ENCODE measurements at places on chromosomes 11 and 22. TPM values are rescaled to one million over a fixed set of nuclear protein-coding genes. Genes with fewer than 3 reads are reported as not detected.
A peak's percentile ranks its signal among the peaks of the same experiment; 100 is the strongest.

Gene SPTY2D1
- total RNA-seq = 15.9 TPM

Gene NARS2
- total RNA-seq = 8.4 TPM

Gene SPDYC
- total RNA-seq = not detected

DNA sequence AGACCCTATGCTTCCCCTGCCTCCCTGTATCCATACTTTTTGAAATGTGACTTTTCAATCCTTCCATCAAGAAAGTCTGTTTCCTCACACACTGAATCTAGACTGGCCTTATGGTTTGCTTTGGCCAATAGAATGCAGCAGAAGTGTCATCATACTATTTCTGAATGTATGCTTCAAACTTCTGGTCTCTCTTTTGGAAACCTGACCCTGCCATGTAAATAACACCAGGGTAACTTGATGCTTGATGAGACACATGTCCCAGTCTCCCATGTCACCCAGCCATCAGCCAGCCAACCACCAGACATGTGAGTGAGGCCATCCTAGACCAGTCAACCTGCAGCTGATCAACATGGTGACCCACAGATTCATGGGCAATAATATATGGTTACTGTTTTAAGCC, 29.7 kb upstream of the CAVIN3 start:
- no peaks in the 10 kb centered on the region for H3K36me3 ChIP-seq
- no peak overlapping the region for H3K27ac ChIP-seq
- H3K27me3 ChIP-seq = no peaks in the 10 kb centered on the region
- DNase-seq = no peak

DNA sequence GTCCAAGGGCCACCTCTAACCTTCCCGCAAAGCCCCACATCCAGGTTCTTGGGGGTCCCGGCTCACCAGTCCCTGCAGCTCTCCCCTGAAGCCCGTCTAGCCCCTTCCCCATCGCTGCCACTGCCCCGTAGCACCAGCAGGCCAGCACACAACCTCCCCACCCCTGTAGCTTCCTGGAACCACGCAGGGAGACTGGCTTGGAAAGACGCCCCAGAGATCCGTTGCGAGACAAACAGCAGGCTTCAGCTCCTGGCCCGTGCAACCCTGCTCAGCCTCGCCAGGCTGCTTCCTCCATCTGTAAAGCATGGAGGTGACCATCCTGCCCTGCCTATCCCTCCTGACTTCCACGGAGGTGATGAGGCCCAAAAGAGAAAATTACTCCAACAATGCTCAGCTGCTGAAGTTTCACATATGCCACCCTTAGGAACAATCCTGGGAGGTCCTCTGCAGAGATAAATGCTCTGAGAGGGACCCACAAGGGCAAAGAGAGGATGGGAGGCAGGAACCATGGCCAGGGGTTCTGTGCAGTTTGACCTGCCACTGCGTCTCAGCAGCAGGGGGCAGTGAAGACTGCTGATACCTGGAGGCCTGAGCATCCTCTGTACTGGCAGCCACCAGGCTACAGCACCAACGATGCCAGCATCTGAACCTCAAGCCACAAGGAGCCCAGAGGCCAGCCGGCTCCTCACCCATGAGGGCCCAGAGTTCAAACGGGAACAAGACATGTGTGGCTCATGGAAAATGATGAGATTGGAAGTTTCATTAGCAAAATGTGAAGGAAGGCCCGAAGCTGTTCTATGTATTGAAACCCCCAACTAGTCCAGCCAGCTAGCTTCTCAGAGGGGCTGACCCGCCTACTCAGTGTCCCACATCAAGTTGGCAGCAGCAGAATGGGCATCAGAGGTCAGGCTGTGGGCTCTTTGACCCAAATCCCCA, 16.1 kb downstream of the DGCR2 start:
- H3K4me1 ChIP-seq = peaks cover 25% of the 10 kb centered on the region
- H3K27ac ChIP-seq = no peak overlapping the region
- no peak for DNase-seq
- no peaks in the 10 kb centered on the region for H3K36me3 ChIP-seq
- H3K4me3 ChIP-seq = no peak overlapping the region
- no peaks in the 10 kb centered on the region for H3K27me3 ChIP-seq

DNA sequence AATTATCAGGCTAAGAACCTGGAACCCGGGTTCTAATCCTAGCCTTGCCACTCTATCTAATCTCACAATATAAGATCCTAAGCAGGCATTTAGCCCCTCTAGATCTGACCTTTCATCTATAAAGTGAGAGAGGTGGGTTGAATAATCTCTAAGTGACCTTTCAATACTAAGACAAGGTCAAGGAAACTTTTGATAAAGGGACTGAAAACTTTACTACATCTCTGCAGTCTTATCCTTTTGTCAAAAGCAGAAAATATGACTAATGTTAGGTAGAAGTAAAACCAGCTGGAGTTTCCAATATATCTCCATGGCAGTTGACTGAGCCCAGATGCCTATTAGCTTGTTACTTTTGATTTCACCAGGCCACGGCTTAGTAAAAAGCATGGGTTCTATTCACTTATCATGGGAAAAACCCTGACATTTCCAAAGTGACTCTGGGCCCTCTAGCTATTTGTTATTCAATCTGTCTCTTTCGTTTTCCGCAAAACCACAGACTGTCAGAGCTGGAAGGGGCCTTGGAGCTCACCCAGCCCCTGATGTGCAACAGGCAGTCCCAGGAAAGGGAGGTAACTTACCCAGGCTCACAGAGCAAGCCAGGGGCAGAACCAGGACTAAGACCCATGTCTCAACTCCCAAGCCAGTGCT, 75.8 kb downstream of the RAB30 start:
- H3K36me3 ChIP-seq = no peaks in the 10 kb centered on the region
- peak overlapping the region; percentile 81 for H3K27ac ChIP-seq
- no peaks in the 10 kb centered on the region for H3K27me3 ChIP-seq
- no peak overlapping the region for H3K4me3 ChIP-seq

DNA sequence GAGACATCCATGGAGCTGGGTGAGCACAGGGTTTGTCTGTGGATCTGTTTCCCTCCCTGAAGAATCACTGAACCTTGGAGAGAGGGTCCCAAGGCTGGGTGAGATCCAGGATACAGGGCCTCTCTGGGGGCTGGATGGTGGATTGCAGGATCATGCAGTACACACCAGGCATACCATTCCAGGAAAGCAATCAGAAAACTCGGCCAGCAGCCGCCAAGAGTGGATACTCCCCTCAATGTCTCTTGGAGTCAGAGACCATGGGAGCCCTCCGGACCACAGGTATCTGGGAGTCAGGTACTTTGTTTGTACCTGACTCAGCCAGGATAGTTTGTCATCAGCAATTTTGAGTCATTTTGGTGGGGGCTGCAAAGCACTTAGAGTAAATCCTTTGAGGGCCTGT, 14.6 kb upstream of the SYT13 start:
- no peak for DNase-seq
- H3K4me3 ChIP-seq = no peak overlapping the region
- H3K4me1 ChIP-seq = no peaks in the 10 kb centered on the region
- H3K36me3 ChIP-seq = no peaks in the 10 kb centered on the region
- H3K27ac ChIP-seq = no peak overlapping the region

DNA sequence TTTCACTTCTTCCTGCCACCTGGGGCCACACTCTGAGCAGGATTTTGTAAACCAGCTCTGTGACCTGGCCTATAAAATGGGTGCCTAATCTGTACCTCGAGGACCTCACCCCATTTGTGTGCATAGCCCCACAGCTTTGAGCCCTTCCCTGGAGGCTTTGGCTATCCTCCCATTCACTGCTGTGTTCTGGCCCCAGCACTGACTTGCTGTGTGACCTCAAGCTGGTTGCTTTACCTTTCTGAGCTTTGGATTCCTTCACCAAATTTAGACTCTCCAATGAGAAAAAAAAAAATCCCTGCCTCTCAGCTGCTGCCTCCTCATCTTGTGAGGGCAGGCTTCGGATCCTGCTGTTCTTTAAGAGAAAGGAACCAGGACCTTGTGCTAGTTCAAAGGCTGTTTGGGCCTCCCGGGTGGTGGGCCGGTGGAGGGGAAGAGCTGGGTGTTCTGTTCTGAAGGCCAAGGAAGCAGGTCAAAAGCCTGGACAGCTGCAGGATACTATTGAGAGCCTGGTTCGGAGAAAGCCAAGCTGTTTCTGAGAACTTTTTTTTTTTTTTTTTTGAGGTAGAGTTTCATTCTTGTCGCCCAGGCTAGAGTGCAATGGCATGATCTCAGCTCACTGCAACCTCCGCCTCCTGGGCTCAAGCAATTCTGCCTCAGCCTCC, 1.1 kb upstream of the PYGM start:
- no peaks in the 10 kb centered on the region for H3K27me3 ChIP-seq
- peaks cover 27% of the 10 kb centered on the region for H3K4me1 ChIP-seq
- no peak overlapping the region for H3K27ac ChIP-seq
- DNase-seq = no peak
- H3K36me3 ChIP-seq = peaks cover 31% of the 10 kb centered on the region

DNA sequence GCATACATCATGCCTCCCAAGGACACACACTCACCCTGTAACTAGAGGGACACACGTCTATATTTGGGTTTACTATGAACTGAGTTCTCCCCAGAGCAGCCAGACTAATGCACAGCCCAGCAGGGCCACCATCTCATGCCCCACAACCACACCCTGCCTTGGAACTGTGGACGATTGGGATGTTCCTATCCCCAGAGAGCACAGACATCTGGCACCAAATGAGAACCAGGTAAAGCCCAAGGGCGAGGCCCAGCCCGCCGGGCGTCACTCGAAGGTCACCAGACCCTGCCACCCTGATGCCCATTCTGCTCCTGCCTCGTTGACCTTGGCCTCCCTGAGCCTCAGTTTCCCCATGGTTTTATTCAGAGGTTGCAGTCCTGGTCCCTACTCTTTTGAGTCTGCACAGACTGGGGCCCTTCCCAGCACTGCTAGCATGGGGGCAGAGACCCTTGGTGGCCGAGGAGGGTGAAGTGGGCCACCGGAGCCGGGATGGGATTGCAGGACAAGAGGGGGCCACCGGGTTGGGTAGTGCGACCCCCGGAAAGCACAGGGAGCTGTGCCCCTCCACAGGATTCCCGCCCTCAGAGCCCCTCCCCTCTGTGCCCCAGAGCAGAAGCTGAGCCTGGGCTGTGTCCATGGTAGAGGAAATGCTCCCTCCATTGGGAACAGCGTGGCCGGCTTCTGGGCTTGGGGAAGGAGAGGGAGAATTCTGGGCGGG, 56.8 kb downstream of the IGLL5 start:
- no peaks in the 10 kb centered on the region for H3K36me3 ChIP-seq
- no peak overlapping the region for H3K4me3 ChIP-seq
- no peak overlapping the region for H3K27ac ChIP-seq
- H3K4me1 ChIP-seq = no peaks in the 10 kb centered on the region
- DNase-seq = peak; percentile 4

DNA sequence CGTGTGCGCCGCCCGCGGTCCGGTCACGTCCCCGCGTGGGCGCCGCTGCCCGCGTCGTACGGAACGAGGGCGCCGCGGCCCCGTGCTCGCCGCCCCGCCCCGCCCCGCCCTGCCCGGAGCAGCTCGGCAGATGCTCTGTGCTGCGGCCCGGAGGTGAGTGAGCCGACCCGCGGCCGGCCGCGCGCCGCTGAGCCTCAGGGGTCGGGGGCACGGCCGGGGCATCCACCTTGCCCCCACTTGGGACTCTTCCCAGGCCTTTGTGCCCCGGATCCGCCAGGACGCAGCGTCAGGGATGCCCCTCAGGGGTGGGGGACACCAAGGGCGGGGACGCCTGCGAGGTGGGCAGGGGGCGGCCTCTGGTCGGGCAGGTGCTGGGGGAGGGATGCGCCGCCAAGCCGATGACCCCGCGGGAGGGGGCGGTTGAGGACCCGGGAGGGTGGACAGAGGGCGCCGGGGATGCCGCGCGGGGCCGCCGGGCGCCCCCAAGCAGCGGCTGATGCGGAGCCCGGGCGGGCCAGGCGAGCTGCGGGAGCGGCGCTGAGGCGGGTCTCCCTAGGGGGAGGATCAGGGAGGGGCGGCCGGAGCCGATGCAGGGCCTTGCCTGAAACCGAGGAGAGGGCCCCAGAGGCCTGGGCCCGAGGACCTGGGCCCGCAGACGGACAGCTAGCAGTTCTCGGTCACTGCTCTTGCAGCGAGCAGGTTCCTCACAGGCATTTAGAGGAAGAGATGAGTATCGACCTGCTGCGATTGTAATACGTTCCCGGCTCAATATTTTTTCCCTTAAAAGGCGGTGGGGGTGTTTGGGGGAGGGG, at the start of gene GNAZ:
TSS of gene GNAZ (plus strand) at position 102 of the 812 bp plus-strand sequence. CDS start 25,177 bp downstream, outside the sequence.
- no peaks in the 10 kb centered on the region for H3K27me3 ChIP-seq
- peak; percentile 24 for DNase-seq
- H3K4me3 ChIP-seq = peak within 1 kb of the TSS; percentile 10
- H3K4me1 ChIP-seq = peaks cover 16% of the 10 kb centered on the region
- no peaks in the 10 kb centered on the region for H3K36me3 ChIP-seq
- H3K27ac ChIP-seq = peak within 1 kb of the TSS; percentile 7

DNA sequence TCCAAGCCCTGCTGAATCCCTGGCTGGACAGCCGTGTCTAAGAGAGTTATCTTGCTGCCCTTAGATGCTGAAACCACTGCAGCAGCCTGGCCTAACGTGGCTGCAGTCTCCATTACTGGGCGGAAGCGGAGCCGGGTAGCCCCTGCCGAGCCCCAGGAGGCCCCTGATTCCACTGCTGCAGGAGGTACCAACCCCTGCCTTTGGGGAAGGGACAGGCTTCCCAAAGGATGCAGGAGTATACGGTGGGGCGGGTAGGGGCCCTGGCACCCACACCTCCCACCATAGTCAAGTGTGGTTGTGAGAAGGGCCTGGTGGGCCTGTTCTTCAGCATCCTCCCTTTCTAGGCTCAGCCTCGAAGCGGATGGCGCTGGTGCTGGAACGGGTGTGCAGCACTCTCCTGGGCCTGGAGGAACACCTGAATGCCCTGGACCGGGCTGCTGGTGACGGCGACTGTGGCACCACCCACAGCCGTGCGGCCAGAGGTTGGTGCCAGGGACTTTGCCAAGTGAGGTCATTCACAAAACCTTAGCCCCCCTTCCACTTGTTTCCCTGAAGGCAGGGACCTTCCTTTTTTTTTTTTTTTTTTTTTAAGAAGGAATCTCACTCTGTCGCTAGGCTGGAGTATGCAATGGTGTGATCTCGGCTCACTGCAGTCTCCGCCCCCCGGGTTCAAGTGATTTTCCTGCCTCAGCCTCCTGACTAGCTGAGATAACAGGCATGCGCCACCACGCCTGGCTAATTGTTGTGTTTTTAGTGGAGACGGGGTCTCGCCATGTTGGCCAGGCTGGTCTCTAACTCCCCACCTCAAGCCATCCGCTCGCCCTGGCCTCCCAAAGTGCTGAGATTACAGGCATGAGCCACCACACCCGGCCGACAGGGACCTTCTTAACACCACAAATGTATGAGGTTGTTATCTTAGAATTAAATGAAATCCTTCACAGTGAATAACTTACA, 11.0 kb downstream of the TKFC start:
- H3K4me3 ChIP-seq = no peak overlapping the region
- H3K4me1 ChIP-seq = peaks cover 61% of the 10 kb centered on the region
- peak; percentile 67 for DNase-seq
- H3K36me3 ChIP-seq = no peaks in the 10 kb centered on the region
- H3K27ac ChIP-seq = no peak overlapping the region
- H3K27me3 ChIP-seq = no peaks in the 10 kb centered on the region

All from adrenal gland (tissue), 19 donors.